ENCODE measurements at places on chromosomes 7 and 10. TPM values are rescaled to one million over a fixed set of nuclear protein-coding genes. Genes with fewer than 3 reads are reported as not detected.

DNA sequence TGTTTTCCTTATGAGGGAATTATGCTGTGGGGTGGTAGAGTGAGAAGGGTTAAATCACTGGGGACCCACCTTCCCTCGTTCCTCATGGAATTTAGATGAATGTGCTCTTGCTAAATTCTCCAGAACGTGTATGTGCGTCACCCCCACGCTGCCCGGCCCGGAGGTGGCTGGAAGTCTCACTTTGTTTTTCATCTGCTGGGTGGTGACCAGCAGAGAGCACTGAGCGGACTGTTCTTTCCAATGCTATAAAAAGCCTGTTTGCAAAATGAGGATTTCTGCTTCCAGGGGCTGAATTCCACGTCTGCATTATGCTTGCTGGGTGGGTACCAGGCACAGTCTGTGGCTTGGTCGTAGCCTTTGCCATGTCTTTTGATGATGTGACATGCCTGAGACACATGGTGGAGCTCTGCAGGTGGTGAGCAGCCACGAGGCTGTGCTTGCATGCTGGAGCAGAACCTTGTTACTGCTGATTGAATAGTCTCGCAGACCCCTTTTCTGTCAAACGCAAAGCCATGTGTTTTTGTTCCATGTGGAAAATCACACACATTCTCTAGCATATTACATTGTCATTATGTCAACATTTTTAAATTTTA is 31.9 kb upstream of the INSYN2A start:
- DNase-seq, result no peak

Gene IRF5
- 12.2 TPM for total RNA-seq

DNA sequence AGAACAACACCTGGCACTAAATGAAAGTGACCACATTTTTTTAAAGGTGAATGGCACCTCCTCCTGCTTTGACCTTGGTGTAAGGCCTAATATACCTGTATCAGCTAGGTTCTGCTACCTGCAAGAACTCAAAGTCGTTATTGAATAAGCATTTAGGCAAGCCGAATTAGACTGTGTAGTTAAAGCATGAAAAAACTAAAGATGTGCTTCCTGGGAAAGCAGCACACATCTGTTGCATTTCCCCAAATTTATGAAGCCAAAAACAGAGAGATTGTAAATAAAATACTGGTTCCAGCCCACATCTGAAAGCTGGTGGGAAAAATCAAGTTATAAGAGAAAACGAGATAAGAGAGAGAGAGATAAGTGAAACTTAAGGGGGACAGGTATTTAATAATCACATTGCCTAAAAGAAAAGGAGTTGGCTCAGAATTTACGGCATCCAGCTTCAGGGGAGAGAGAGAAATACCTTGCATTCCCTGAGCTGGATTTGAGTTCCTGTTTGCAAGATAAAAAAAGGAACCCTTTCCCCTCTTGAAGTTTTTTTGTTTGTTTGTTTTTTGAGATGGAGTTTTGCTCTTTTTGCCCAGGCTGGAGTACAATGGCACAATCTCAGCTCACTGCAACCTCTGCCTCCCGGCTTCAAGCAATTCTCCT is 1.8 kb upstream of the XPNPEP1 start:
- no peak for DNase-seq

Gene HOXA11
- total RNA-seq, result not detected

- no peak for DNase-seq
Measured at GRCh38 chr10:102132193-102132562, 662 bp upstream of the PPRC1 start.

Gene SUFU
- 7.2 TPM for total RNA-seq

Gene PRRT4
- 1.8 TPM for total RNA-seq

- DNase-seq, result no peak
Measured at GRCh38 chr10:100715445-100716385, 29.7 kb upstream of the PAX2 start.

Gene KAZALD1
- 1.4 TPM for total RNA-seq

GRCh38 chr10:91210014-91210413 is 10.4 kb upstream of the PCGF5 start:
- DNase-seq, result no peak

- DNase-seq, result no peak
Measured at GRCh38 chr10:3935933-3936359, 150.9 kb upstream of the KLF6 start.

DNA sequence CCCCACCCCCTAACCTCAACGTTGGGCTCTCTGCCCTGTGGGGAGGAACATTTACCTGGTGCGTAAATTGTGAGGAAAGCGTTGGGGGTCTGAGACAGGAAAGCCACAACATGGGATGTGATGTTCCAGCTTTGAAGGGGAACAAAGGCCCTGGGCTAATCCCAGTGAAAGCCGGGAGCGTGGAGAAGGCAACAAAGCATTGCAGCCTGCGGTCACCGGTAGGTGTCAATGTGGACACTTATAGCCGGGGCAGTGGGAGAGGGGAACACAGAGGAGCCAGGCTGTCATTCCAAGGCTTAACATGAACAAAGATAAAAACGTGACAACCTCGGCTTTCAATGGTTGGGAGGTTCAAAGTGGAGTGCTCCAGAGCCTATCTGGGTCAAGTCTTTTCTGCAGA is 12.7 kb downstream of the PTF1A start:
- DNase-seq, result no peak

Gene GRM8
- total RNA-seq, result 0.57 TPM

DNA sequence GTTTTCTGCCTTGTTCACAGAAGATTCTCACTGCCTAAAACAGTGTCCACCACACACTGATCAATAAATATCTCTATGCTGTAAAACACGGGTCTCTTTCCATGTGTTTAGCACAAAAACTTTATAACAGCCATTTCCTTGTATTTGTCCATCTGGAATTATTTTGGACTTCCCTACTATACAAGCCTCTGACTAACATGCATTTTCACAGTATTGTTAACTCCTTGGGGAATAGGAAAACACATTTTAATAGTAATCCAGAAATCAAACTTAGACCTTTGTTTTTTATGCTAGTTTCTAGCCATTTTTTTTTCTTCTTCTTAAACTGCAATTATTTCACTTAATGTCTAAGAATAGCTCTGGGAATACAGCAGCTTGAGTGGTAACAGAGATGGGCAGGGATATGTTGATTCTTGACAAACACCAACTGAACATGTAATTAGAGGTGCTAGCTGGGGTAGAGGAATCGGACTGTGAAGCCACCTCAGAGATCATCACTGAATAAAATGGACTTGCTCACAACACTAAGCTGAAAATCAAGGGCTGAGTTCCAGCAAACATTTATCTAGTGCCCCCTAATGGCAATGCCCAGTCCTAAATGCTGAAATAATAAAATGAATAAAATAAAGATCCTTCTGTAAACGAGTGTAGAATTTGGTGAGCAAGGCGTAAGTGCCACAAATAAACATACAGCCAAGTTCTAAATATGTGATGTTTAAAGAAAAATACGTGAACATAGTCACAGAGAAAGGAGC is 593.1 kb downstream of the SORCS1 start:
- no peak for DNase-seq

Gene GIMAP7
- 0.64 TPM for total RNA-seq

GRCh38 chr7:98354511-98355249 is 46.2 kb downstream of the BAIAP2L1 start:
- DNase-seq, result no peak
